Activated CD4-positive, alpha-beta T cell treated with anti-CD3 and anti-CD28 coated beads, Interleukin-2, amount 10 ng/mL, durations not matched to agents 7 days and 5 days (primary cell): ENCODE measurements at places on chromosomes 2 and 18. TPM values are rescaled to one million over a fixed set of nuclear protein-coding genes. Genes with fewer than 3 reads are reported as not detected.

- H3K4me3 ChIP-seq, result no peak overlapping the region
- H3K36me3 ChIP-seq, result peaks cover 15% of the 10 kb centered on the region
- H3K4me1 ChIP-seq, result peaks cover 35% of the 10 kb centered on the region
- H3K27ac ChIP-seq, result no peak overlapping the region
Observed at GRCh38 chr2:204869132-204869823, 324.0 kb downstream of the PARD3B start.

The FSHR gene
- total RNA-seq, result not detected

DNA sequence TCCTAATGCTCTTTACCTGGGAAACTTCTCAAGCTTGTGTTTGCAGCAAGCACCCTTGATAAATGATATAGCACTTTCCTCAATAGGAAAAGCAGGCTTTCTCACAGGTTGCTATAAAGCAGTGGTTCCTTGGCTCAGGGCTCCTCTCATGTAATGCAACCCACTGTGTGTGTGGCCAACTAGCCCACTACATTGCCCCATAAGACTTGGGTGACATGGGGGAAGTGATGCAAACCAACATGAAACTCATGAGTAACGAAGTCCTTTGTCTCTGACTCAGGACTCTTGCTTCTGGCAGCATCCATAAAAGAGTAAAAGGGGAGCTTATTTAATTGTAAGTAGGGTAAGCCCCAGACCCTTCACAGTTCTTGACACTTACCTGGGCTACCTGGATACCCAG is 106.9 kb downstream of the COL4A4 start:
- DNase-seq, result no peak
- H3K36me3 ChIP-seq, result no peaks in the 10 kb centered on the region
- no peak overlapping the region for H3K27ac ChIP-seq
- H3K4me1 ChIP-seq, result no peaks in the 10 kb centered on the region
- no peak overlapping the region for H3K4me3 ChIP-seq

The DCDC2C gene
- not detected for total RNA-seq

- H3K27ac ChIP-seq, result no peak overlapping the region
- no peak for DNase-seq
- no peaks in the 10 kb centered on the region for H3K36me3 ChIP-seq
- H3K27me3 ChIP-seq, result no peaks in the 10 kb centered on the region
- H3K4me3 ChIP-seq, result no peak overlapping the region
Observed at GRCh38 chr2:60423505-60423904, 129.9 kb downstream of the BCL11A start.

GRCh38 chr18:24506175-24506574 is 45.7 kb downstream of the HRH4 start:
- H3K27me3 ChIP-seq, result peaks cover 2% of the 10 kb centered on the region
- H3K36me3 ChIP-seq, result no peaks in the 10 kb centered on the region
- no peak for DNase-seq

GRCh38 chr18:24315170-24315569 is 82.5 kb downstream of the OSBPL1A start:
- H3K4me1 ChIP-seq, result no peaks in the 10 kb centered on the region
- no peaks in the 10 kb centered on the region for H3K27me3 ChIP-seq
- no peak overlapping the region for H3K4me3 ChIP-seq
- no peak for DNase-seq
- no peaks in the 10 kb centered on the region for H3K36me3 ChIP-seq
- H3K27ac ChIP-seq, result no peak overlapping the region

The SLC4A5 gene
- total RNA-seq, result 4.3 TPM

DNA sequence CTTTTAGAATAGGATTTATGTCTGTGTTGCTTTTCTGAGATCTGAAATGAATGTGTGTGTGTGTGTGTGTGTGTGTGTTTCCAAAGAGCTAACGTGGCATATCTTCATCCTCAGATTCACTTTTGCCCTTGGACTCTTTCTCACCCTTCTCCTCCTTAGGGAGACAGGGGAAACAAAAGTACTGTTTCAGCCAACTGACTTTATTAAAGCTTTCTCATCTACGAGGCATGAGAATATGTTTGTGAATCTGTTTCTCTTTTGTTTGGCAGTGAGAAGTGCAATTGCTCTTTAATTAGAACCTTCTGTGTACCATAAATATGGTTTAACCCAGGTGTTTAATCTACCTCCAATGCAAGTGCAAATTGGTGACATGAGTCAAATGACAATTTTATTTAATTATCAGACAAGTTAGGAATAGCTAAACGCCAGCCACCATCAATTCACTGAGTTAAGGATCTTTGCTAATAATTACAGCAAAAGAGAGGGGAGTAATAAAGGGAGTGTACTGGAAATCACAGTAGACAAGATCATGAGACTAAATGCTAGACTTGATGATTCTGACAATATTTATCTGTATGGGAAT is 186.4 kb upstream of the COL3A1 start:
- H3K4me3 ChIP-seq, result no peak overlapping the region
- H3K4me1 ChIP-seq, result no peaks in the 10 kb centered on the region
- no peak for DNase-seq
- no peak overlapping the region for H3K27ac ChIP-seq

DNA sequence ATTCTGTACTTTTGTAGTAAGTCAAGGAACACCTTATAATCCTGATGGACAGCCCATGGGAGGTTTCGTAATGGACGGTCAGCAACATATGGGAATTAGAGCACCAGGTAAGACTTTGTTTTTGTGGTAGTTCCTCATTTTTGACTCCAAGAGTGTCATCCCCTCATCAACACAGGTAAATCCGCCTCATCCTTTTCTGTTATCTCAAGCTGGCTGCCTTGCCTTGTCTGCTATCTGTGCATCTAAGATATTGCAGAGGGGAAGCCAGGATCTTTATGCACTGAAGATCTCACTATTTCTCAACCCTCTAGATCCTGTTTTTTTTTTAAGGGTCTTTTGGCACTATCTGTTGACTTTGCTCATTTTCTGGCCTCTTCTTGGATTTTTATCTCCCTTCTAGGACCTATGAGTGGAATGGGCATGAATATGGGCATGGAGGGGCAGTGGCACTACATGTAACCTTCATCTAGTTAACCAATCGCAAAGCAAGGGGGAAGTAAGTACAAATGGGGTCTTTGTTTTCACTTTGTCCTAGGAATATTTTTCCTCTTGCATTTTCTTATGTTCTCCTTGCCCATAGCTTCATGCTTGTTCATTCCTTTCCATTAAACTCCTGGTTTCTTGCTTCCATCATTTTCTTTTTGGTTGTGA is 133.8 kb downstream of the MEIS1 start:
- no peak overlapping the region for H3K27ac ChIP-seq
- H3K4me3 ChIP-seq, result no peak overlapping the region
- peaks cover 4% of the 10 kb centered on the region for H3K27me3 ChIP-seq
- no peak for DNase-seq
- H3K4me1 ChIP-seq, result no peaks in the 10 kb centered on the region

The IL1RN gene
- total RNA-seq, result 0.48 TPM

The ITGB6 gene
- total RNA-seq, result not detected

DNA sequence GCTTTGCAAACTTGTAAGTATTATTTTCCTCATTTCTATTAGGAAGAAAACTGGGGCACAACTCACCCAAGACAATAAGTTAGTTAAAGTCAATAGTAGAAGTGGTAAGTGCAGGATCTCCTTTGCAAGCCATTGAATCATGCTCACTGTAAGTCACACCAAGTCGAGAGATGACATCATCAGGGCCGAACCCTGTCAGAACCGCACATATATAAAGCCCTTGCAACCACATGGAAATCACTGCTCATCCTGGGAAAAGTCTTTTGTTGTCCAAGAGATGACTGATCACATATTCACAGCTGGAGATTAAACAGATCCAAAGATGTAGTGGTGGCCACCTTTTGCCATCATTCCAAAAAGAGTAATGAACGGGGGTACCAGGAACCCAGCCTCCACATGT is 484.8 kb upstream of the ID2 start:
- H3K27me3 ChIP-seq, result no peaks in the 10 kb centered on the region
- peaks cover 3% of the 10 kb centered on the region for H3K36me3 ChIP-seq
- H3K27ac ChIP-seq, result no peak overlapping the region
- H3K4me3 ChIP-seq, result no peak overlapping the region
- DNase-seq, result no peak

The CYTIP gene
- 279 TPM for total RNA-seq

- peaks cover 9% of the 10 kb centered on the region for H3K27me3 ChIP-seq
- no peak for DNase-seq
- H3K27ac ChIP-seq, result no peak overlapping the region
- no peak overlapping the region for H3K4me3 ChIP-seq
- H3K4me1 ChIP-seq, result no peaks in the 10 kb centered on the region
Observed at GRCh38 chr2:56192664-56193305, 9.0 kb downstream of the CCDC85A start.

The DNAJB2 gene
- 40.9 TPM for total RNA-seq

The RAD51AP2 gene
- not detected for total RNA-seq

GRCh38 chr2:25228848-25229278 is 60.5 kb upstream of the POMC start:
- H3K4me1 ChIP-seq, result peaks cover 15% of the 10 kb centered on the region
- H3K36me3 ChIP-seq, result peaks cover 6% of the 10 kb centered on the region

The FAM237A gene
- not detected for total RNA-seq
